ENCODE measurements at places on chromosomes 1 and 21.

DNA sequence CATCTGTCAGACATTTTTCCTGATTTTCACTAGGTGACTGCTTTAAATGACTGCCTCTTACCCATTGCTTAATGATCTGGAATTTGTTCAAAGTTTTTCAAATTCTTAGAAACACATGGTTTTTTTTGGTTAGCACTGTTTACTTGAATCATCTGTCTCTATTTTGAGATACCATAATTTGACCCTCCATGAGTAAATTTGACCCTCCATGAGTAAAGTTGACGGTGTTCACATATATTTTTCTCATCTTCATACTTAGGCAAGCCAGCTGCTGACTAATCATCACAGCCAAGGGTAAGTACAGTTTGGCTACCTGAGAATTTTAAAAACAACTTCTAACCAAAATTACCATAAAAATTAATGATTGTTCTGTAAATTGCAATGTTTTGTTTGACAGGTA lies 586.5 kb downstream of the PTBP2 start:
- DNase-seq: no peak

GRCh38 chr1:76128096-76128495 lies 53.5 kb downstream of the ST6GALNAC3 start:
- no peak for DNase-seq

DNA sequence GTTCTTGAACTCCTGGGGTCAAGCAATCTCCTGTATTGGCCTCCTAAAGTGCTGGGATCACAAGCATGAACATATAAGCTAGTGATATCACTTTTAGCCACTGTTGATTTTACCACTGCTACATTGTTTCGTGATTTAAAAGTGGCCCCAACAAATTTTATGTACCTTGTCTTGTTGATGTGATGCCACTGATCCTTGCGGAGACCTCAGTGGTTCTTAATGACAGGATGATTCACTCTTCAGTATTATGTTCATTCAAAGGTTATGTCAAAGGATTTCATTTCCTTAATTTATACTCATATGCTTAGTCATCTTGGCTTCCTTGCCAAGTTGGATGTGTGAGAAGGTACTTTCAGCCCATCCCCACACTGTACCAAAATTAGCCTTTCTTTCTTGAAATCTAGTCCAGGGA lies 12.1 kb downstream of the PRKACB start:
- DNase-seq: no peak

DNA sequence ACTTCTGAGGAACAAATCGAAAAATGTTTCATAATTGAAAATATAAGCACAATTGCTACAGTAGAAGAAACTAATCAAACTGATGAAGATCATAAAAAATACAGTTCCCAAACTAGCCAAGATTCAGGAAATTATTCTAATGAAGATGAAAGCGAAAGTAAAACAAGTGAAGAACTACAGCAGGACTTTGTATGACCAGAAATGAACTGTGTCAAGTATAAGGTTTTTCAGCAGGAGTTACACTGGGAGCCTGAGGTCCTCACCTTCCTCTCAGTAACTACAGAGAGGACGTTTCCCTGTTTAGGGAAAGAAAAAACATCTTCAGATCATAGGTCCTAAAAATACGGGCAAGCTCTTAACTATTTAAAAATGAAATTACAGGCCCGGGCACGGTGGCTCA lies 30.6 kb downstream of the IFNAR1 start:
- DNase-seq: no peak

GRCh38 chr1:119217309-119217828 lies 76.9 kb upstream of the WARS2 start:
- no peak for DNase-seq

- peak; percentile 85 for DNase-seq
Observed at GRCh38 chr1:156489166-156489934, 11.2 kb downstream of the MEF2D start.

DNA sequence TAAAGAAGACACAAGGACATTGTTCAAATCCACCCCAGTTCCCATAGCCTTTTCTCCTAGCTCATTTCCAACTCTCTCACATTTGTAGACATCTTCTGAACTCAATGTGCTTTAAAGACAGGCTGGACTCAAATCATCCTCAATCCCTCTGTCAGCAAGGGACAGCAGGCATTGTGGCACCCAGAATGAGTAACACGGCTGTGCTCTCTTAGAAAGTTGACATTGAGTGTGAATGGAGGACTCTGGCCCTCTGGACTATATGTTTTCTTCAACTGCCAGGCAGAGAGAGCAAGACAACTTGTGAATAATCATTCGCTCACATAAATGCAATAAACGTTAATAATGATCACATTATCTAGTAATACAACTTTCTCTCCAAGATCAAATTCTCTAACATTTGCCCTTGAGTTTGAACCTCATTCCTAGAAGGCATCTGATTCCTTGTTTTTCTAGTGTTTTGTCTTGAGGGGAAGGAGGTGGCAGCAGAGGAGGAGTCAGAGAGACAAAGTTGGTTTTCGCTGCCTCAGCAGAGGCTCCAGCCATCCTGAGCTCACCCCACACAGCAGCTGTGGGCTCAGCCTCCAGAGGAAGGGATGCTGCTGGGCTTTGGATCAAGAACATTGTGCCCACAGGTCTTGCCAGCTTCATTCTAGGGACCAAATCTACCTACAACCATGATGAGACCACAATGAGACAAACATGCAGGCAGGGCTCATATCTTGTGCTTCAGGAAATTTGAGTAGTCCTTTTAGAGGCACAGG lies 85.1 kb downstream of the BCAR3 start:
- no peak for DNase-seq

DNA sequence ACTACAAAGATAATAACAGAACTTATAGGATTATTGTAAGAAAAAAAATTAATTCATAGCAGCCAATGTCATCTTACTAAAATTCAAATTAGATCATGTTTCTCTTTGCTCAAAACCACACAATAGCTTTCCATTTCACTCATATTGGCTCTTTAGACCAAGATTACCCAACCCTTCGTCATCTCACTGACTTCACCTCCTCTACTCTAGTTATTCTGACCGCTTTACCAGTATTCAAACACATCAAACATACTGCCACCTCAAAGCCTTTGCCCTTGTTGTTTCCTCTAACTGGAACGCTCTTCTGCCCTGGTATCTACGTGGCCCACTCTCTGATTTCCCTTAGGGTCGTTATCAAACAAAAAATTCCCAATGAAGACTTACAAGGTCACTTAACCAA lies 1.7 kb downstream of the ANGPTL3 start:
- no peak for DNase-seq

- DNase-seq: peak; percentile 93
Observed at GRCh38 chr1:39691383-39692151, at the start of gene HPCAL4. Gene HPCAL4, minus strand, starts transcription at chr1:39691433. Its CDS starts 6,830 bp downstream, at chr1:39684603.

GRCh38 chr1:12244078-12244477 lies 14.2 kb downstream of the VPS13D start:
- DNase-seq: no peak

DNA sequence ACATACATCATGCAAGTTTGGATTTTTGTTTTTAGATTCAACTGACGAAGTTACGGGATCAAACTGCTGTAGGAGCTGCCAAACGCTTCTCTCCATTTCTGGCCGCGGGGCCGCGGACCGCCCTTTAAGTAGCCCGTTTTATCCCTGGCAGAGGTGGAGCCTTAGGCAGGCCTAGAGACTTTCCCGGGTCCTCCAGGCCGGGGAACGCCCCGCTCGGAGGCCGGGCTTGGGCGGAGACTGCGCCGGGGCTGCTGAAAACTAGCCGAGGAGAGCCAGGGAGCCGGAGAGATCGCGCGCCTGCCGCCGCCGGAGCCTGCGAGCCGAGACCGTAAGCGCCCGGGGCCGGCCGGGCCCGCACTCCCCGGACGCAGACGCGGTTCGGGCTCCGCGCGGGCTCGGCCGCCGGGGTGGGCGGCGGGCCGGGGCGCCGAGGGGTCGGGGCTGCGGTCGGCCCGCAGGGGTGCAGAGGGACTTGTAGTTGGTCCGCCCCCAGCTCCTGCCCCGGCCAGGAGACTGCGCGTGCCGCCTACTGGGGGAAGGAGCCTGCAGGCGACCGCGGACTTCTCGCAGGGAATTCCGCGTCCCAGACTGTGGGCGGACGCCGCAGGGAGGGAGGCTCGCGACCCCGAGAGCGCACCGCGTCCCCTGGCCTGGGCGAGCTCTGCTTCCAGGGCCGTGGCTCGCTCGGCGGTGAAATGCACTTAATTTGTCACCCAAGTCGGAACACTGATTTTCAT lies at the start of gene EPHX1:
EPHX1 (plus strand) TSS at position 283 of the 737 bp plus-strand sequence. CDS start 18,606 bp downstream, outside the sequence.
- peak; percentile 94 for DNase-seq

DNA sequence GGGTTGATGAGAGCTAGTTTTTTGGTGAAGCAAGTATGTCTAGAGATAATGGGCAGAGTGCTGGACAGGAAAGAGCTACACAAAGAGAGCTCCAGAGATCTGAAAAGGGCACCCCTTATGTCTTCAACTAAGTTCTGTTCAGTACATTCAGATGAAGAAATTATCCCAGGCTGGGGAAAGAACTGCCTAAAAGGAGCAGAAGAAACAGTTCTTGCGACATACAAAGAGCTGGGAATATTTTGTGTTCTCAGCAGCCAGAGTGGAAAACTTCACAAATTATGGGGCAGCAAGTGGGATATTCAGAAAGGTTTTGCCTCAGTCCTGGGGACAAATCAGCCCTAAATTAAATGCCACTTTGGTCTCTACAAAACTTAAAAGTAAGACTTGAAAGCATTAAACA lies 17.4 kb upstream of the CCN1 start:
- no peak for DNase-seq

GRCh38 chr1:36323636-36324352 lies at the start of gene EVA1B:
Gene EVA1B, minus strand, starts transcription at chr1:36323645. Its CDS starts 608 bp downstream, at chr1:36323037.
- peak; percentile 90 for DNase-seq

DNA sequence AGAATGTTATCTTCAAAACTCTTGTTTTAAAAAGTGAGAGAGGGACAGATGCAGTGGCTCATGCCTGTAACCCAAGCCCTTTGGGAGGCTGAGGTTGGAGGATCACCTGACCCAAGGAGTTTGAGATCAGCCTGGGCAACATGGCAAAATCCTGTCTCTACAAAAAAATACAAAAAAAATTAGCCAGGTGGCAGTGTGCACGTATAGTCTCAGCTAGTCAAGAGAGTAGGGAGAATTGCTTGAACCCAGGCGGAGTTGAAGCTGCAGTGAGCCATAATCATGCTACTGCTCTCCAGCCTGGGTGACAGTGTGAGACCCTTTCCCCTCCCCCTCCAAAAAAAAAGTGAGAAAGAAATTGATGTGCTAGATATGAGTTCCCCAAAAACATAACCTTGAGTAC lies 131.0 kb downstream of the KCNT2 start:
- DNase-seq: no peak

DNA sequence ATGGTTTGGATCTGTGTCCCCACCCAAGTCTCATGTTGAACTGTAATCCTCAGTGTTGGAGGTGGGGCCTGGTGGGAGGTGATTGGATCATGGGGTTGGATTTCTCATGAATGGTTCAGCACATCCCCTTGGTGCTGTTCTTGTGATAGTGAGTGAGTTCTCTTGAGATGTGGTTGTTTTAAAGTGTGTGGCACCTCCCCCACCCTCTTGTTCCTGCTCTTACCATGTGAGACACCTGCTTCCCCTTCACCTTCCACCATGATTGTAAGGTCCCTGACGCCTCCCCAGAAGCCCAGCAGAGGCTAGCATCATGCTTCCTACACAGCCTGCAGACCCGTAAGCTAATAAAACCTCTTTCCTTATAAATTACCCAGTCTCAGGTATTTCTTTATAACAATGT lies 55.8 kb downstream of the SUSD4 start:
- no peak for DNase-seq

GRCh38 chr1:6009120-6010040 lies 17.2 kb upstream of the NPHP4 start:
- peak; percentile 37 for DNase-seq

GRCh38 chr1:108962681-108963051 lies 618 bp downstream of the CLCC1 start:
- DNase-seq: no peak
